AG09309 (cell line): ENCODE measurements at places on chromosomes 12 and 14.

DNA sequence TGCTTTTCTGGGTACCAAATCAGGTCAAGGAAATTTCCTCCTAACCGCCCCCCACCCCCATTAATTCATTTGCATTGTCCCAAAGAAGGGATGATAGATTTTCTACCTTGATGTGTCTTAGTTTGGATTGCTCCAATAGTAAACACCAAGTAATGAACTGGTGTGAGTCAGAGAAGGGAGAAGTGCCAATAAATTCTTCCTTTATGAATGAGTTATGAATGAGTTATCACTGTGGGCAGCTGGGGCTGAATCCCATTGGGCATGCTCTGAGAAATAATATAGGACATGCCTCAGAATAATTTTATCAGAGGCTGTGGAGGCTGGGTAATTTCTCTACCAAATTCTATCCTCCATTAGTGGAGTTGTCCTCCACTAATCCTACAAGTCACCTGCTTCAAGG lies 277.9 kb upstream of the FLRT2 start:
- peak; percentile 32 for DNase-seq

- DNase-seq: no peak
Observed at GRCh38 chr12:48968467-48968866, 3.1 kb downstream of the WNT10B start.

GRCh38 chr12:56333197-56333678 lies 562 bp downstream of the PAN2 start:
- no peak for DNase-seq

GRCh38 chr12:113874999-113875561 lies 91.0 kb downstream of the RBM19 start:
- peak; percentile 14 for DNase-seq

- DNase-seq: no peak
Observed at GRCh38 chr12:66403746-66404145, 101.5 kb downstream of the HELB start.

DNA sequence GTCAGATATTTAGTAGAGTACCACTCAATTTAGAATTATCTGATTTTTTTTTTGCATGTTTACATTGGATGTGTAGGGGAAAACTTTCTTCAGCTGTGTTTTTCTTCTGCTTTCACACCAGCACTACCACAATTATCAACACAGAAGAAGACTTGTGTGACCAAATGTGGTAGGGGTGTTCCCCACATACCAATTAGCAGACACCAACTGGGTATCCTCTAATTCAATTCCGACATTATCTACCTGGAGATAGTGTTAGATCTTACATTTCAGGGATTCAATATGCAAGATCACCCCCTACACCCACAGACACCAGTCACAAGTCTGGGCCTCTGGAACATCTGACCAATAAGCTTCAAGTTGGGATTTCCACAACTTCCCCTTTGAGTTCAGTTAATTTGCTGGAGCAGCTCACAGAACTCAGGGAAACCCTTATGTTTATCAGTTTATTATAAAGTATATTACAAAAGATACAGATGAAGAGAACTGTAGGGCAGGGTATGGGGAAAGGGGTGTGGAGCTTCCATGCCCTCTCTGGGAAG lies 4.1 kb upstream of the KLRG1 start:
- DNase-seq: no peak

GRCh38 chr14:103974575-103974974 lies 32.2 kb upstream of the RD3L start:
- DNase-seq: no peak

DNA sequence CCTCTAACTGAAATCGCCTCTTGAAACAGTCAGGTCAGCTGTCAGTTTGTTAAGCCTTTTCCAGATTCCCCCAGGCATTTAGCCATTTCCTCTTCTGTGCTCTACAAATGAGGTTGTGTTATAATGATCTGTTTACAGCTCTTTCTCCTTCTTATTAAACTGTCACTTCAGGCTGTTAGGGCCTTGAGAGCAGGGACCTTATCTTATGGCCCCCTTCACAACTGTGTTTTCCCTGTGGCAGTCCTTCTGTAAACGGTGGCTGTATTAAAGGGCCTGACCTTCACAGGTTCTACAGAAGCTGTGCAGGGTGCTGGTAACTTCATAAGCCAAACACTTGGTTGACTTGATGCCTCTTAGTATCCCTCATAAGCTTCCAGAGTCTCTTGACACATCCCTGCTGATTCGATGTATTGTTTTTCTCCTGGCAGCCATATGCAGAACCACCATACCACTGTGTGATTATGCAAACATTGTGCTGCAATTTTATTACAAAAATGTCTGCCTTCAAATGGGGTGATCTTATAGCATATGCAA lies 104.7 kb downstream of the PLEKHA5 start:
- DNase-seq: no peak

GRCh38 chr12:82686168-82687020 lies at the start of gene TMTC2:
Gene TMTC2, plus strand, starts transcription at chr12:82686906.
- peak; percentile 57 for DNase-seq

DNA sequence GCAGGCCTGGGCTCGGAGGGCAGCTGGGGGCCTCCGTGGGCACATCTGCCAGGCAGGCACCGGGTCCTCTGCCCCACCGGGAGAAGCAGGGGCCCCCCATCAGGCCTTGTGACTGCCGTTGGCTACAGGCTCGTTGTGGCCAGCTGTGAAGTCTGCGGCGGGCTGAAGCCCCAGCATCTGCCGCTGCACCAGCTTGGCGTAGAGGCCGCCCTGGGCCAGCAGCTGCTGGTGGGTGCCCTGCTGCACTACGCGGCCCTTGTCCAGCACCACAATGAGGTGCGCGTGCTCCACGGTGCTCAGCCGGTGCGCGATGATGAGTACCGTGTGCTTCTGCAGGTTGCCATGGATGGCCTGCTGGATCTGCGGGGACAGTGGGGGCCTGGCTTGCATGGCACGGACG lies 33.9 kb upstream of the VPS37B start:
- DNase-seq: no peak

DNA sequence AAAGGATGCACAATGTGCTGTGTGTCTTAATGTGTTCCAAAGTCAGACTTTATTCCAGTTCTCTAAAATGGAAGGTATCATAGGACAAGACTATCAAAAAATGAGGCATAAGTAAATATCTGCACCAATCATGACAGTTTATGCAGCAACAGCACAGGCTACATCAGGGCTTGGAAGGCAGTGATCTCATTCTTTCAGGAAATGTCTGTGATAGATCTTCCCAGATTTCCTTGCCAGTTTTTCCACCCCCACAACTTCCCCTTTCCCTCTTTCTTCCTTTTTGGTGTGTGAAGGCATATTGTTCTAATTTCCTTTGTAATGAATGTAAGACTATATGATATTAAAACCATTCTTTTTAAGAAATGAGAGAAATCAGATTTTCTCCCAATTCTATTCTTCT lies 326.7 kb downstream of the ATP23 start:
- DNase-seq: no peak

GRCh38 chr14:79515158-79515557 lies 696.1 kb downstream of the DIO2 start:
- DNase-seq: no peak

DNA sequence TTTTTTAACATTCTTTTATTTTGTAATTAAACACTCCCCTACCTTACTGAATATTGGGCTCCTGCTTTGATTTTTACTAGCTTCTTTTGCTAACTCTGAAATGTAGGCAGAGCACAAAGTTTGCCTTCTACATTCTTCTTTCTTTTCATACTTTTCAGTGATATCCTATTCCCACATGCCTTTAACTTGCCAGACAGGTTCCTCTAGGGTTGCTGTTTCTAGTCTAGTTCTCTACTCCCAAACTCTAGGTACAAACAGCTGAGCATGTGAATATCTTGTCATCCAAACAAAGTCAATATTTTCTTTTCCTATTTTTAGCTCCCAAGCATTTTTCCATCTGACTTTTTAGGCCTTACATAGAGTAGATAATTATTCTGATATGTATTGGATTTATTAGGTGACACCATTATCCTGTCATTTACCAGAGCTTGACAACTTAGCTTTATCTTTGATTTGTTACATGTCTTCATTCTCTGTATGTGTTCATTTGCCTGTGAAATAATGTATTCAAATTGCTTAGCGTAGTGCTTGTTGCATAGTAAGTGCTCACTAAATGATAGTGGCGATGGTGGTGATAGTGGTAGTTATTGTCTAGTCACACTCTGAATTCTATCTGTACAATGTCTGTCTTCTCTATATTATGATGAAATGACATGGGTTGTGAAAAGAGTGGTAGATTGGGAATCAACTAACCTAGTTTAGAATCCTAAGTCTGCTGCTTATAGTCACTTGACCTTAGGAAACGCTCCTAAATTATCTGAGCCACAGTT lies 73.6 kb upstream of the DNM1L start:
- DNase-seq: no peak

DNA sequence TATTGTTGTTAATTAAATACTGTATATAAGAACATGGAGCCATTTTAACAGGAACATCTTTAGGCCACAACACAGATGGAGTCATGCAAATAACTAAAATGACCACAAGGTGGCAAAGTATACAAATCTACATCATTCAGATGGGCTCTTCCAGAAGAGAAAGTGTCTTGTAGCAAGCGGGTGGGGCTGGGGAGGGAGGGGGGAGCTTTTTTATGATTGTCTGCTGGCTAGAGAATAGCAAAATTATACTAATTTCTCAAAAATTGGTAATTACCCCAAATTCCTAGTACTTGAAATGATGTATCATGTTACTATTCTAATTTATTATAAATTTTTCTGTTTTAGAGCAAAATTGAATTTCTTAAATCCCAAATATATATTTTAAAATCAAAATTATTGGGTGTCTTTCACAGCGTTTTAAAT lies 378.7 kb downstream of the PRKD1 start:
- peak; percentile 49 for DNase-seq

- no peak for DNase-seq
Observed at GRCh38 chr14:74974364-74975058, 19.1 kb upstream of the PGF start.

- DNase-seq: no peak
Observed at GRCh38 chr12:52275686-52276085, 1.2 kb downstream of the KRT86 start.

DNA sequence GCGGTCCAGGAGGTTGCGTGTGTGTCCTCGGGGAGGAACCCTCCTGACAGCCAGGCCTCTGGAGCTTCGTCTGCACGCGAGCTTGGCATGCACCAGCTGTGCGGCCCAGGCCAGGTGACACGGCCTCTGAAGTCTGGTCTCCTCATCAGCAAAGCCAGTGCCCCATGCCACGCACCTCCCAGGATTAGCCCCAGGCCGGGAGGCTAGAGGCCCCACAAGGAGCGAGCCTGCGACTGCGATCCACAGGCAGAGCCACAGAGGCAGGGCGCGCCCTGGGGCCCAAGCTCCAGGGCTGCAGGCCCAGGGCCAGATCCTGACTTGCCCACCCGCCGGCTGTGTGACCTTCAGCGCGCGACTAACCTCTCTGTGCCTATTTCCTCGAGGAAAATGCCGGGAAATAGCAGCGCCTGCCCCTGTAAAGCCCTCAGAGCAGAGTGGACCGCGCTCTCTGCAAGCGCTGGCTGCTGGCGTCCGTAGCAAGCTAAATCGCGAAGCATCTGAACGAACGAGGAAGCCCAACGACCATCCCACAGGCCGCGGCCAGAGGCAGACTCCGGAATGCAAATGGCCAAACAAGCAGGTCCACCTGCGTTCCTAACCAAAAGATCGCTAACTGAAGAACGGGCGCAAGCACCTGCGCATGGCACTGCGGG lies 492 bp upstream of the BTBD6 start:
- no peak for DNase-seq

GRCh38 chr12:104064842-104065427 lies 604 bp downstream of the HCFC2 start:
- no peak for DNase-seq

DNA sequence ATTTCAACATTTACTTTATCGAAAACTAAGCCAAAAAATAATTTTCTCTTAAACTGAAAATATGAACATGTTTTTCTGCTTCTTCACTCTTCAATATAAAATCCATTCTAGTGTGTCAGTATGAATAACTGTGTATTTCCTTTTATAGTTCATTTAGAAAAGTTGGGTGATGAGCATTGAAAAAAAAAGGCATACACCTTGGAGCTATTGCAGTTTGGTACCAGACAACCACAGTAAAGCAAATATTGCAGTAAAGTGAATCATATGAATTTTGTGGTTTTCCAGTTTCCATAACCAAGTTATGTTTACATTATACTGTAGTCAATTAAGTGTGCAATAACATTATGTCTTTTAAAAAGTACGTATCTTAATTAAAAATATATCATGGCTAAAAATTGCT lies 195.0 kb upstream of the FOXG1 start:
- DNase-seq: no peak

DNA sequence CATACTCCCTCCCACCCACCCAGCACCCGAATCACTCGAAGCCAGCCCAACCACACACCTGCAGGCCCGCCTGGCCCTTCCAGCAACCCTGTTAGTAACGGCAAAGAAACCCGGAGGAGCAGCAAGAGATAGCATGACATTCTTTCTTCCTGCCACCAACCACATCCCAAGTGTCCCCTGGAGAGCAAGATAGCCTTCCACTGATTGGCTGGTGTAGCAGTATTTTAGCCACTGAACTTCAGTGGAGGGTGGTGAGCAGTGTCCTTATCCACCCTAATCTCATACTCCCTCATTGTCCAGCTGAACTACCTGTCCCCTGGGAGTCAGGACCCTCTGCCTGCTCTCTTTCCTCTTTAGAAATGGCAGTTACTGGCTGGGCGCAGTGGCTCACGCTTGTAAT lies 769 bp upstream of the SLC39A5 start:
- DNase-seq: no peak

GRCh38 chr12:126027825-126028224 lies 962.6 kb downstream of the AACS start:
- DNase-seq: no peak

DNA sequence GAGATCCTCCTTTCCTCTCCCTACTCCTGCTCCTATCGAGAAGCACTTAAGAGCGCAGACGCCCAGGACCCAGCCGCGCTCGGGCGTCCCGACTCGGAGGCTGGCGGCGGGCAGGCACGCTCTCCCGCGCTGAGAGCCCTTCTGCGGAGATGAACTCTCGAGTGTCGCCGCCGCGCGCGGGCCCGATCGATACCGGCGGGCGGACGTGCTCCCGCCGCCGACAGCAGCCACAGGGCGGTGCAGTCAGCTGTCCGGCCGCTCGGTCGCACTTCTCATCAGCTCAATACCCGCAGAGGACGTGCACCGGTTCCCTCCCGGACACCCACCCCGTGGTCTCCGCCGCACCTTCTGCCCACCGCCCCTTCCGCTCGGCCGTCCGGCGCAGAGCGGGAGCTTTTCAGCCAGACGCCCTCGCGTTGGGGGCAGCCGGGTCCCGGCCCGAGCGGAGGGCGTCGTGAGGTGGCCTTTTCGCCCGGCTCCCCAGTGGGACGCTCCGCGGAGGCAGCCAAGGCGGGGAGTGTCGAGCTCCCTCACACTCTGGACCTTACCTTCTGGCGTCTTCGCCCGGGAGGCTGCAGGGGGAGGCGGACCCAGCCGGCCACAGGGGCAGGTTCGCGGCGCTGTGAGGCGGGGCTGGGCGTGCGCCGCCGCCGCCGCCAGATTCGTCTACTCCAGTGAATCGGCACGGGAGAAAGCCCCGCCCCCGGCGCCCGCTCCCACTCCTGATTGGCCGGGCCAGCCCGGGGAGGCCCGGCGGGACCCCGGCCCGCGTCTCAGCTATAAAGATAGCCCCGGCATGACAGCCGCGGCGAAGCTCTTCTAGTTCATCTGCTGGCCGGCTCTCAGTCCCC lies at the start of gene INSM2:
INSM2 (plus strand) TSS at position 808 of the 851 bp plus-strand sequence. CDS start 89 bp downstream, outside the sequence.
- DNase-seq: no peak

- no peak for DNase-seq
Observed at GRCh38 chr12:30687265-30687986, 8.2 kb downstream of the IPO8 start.
